Upper lobe of right lung (tissue), 1 donor: ENCODE measurements at places on chromosomes 1 and 21.

- DNase-seq = no peak
Measured at GRCh38 chr1:12356004-12356890, 126.4 kb downstream of the VPS13D start.

- DNase-seq = no peak
Measured at GRCh38 chr21:16773206-16773605, 739.6 kb upstream of the CXADR start.

DNA sequence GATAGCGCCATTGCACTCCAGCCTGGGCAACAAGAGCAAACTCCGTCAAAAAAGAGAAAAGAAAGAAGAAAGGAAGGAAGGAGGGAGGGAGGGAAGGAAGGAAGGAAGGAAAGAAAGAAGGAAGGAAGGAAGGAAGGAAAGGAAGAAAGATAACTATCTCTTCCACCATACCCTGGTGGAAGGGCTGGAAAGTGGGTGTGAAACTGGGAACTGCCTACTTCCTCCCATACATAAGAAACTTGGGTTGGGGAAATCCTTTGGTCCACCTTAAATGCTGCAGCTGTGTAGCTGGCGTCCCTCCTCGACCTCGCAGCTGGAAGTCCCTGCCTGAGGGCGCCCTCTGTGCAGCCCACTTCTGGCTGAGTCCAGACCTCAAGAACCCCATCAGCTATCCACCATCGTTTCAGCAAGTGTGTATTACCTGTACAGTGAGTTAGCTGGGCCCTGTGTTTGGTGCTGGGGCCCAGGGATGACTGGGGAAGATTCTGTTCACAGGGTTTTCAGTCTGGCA lies 4.6 kb upstream of the FAM167B start:
- DNase-seq = no peak

- DNase-seq = no peak
Measured at GRCh38 chr1:208691012-208691411, 446.8 kb upstream of the PLXNA2 start.

DNA sequence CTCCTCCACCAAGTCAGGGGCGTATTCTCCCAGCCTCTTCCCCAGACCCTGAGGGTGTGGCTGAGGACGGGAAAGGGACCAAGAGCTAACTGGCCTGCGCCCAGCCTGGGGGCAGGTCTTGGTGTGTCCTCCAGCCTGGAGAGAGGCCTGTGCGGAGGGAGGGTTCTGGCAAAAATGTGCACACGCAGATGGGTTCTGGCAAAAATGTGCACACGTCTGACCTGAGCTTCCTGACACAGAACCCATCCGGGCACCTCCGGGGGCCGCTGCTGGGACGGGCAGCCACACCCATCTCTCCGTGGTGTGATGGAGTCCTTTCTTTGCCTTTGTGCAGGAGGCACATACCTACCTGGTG lies 23.1 kb upstream of the PKP1 start:
- DNase-seq = no peak

GRCh38 chr21:26956813-26957212 lies 10.1 kb downstream of the ADAMTS5 start:
- no peak for DNase-seq

DNA sequence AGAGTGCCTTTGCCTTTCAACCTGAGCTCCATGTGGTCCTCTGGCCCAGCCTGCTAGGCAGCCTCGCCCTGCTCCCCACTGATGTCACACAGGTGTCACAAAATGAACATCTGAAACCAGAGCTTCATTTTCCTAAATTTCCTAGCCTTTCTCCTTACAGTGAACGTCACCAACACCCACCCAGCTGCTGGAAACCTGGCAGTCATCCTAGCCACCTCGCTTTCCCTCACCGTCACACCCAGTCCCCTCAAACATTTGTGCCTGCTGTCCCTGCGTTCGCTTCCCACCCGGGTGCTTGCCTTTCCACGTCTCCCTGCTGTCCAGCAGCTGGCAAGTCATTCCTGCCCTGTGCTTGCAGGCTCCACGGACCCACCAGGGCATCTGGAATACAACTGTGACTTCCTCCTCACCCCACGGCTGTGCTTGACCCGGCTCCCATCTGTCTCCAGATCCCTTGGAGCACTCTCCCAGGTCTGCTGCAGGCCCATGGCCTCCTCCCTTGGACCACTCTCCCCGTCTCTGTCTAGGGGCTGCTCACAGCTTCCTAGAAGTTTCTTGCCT lies 23.5 kb downstream of the ADARB1 start:
- DNase-seq = no peak
